Stimulated activated effector memory CD8-positive, alpha-beta T cell treated with anti-CD3 and anti-CD28 coated beads, Interleukin-12 subunit alpha, Interleukin-12 subunit beta, amount 100 ng/mL, for 72 hours (primary cell): ENCODE measurements at places on chromosomes 12 and 14.

DNA sequence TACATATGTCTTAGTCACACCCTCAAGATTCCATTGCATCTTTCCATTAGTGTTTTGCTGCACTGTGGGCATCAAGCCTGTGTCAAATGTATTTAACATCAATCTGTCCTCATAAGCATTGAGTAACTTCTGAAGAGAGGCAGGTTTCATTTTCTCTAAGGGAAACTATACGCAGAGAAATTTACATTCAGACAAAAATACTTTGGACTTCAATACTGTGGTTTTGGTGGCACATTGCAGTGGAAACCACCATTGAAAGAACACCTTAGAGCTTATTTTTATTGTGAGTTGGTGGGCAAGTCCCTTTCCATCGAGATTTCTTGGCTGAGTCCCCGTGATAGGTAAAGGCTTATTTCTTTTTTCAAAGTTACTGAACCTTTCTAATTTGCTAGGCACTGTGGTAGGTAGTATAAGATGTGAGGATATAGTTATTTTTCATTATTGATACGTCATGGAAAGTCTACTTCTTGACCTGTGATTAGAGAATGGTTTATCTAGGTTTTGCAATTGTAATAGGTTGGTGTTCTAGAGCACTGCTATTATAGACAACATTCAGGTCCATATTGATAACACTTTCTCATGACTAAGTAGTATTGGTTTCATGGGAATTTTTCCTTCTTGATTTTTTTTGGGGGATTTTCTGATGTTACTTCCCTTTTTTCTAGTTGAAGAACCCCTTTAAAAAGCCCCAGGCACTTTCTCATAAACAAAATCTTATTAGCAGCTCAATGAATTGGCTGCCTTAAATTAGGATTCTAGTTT is 81.9 kb downstream of the CFAP54 start:
- no peak for DNase-seq

GRCh38 chr12:68331869-68332727 is at the start of gene MDM1:
Gene MDM1, minus strand, starts transcription at chr12:68332362. Its CDS starts 117 bp downstream, at chr12:68332245.
- peak; percentile 86 for DNase-seq

- no peak for DNase-seq
These were observed 397.4 kb upstream of the OR4E1 start for GRCh38 chr14:22071006-22071405.

DNA sequence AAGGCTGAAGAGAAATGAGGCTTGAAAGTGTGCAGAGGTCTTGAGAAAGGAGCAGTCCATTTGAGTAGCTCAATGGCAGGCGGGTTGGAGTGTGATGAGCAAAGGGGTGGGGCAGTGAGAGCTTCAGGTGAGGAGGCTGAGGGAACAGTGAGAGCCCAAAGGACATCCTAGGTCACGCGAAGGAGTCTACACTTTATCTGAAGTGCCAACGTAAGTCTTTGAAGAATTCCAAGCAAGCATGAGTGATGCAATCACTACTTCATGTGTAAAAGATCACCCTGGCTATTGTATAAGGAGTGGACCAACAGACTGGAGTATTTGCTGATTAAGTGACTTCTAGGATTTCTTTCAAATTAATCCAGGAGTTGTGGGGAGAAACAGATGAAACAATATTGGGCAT is 159.9 kb upstream of the HIF1A start:
- DNase-seq = no peak

DNA sequence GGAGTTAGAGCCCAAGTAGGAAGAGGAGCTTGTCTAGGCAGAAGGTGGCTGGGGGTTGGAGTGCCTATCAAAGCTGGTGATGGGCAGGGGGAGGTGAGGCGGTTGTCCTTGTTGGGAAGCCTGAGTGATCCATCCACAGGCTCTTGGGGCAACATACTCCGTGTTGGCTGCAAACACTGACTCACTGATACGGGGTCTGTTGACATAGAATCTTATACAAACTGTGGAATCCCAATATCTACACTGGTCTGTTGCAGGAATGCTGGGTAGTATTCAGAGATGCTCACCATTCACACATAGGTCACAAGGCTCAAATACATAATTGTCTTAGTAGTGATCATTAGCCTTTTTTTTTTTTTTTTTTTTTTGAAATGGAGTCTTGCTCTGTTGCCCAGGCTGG is 26.0 kb downstream of the ERH start:
- DNase-seq = no peak

DNA sequence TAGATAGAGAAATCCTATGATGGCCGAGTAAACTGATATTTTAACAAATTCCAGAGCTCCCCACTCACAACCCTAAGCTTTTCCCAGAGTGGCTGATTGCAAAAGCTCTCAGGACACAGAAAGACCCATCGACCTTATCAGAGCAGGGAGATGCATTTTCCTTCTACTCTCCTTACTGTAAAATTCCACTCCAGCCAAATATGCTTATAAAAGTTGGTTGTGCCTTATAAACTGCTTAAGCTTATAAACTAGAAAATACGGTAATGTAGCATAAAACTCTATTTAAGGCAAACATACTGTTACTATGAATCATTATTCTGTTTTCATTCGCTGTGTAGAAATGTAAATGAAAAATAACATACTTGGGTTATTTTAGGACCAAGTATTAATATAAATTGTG is 41.6 kb upstream of the TRHDE start:
- no peak for DNase-seq

- DNase-seq = no peak
These were observed 92.3 kb upstream of the DCN start for GRCh38 chr12:91274916-91275315.

DNA sequence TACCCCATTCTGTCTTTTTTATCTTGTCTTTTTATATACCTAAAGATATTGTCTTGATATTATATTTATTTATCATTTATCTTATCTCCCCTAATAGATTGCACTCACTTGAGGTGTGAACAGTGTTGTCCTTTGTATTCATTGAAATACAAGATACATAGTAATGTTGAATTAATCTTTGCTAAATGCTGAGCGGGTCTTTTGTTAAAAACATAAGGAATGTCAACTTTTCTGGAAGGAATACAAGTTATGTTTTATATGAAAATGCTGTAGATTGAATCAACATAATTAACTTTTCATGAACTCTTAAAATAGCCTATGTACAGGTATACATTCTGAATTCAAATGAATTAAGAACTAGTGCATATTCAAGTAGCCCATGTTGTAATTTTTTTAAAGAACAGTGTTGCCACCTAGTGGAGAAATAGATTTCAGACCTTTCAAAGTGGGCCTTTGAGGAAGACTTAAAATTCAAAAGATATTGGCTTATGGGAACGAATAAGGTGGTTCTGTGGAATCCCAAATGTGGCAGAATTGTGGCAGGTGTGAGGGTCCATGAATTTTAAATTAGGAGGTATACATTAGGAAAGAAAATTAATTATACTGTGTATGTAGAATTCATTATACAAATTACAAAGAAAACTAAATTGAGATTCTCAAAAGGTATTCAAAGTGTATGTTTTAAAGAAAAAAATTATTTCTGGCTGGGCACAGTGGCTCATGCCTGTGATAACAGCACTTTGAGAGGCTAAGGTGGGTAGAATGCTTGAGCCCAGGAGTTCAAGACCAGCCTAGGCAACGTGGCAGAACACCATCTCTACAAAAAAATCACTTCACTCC is 19.1 kb downstream of the BBOF1 start:
- no peak for DNase-seq

- no peak for DNase-seq
These were observed 1557.3 kb upstream of the FLRT2 start for GRCh38 chr14:83972631-83973030.

GRCh38 chr12:46900734-46901463 is 75.1 kb upstream of the SLC38A4 start:
- no peak for DNase-seq

DNA sequence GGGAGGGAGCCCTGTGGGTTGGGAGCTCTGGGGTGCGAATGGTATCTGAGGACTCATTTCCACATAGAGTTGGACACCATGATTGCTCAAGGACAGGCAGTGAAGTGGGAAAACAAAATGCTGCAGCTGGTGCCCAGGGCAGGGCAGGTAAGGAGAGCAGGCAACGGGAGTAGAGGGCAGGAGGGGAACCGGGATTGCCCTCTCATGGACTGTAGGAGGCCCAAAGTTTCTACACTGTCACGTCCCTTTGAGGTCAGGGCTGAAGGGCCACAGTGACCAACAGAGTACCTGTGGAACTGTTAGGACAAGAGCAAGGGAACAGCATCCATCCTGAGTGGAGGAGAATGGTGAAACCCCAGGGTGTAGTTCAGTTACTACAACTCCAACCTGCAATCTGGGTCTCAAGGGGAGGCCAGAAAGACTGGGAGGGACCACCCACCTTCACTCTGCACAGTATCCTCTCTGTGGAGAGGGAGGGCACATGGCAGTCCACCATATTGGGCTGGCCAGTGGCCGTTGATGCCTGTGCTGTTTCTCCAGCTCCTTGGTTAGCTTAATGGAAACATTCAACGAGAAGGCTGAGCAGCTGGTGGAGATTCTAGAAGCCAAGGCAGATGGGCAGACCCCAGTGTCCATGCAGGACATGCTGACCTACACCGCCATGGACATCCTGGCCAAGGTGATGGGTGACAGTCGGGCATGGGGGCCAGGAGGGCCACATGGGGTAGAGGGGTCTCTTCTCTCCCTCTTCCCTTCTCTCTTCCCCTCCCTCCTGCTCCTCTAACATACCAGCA is 22.2 kb downstream of the CYP46A1 start:
- peak; percentile 30 for DNase-seq

- no peak for DNase-seq
These were observed 57.1 kb downstream of the VWF start for GRCh38 chr12:6067152-6067916.

DNA sequence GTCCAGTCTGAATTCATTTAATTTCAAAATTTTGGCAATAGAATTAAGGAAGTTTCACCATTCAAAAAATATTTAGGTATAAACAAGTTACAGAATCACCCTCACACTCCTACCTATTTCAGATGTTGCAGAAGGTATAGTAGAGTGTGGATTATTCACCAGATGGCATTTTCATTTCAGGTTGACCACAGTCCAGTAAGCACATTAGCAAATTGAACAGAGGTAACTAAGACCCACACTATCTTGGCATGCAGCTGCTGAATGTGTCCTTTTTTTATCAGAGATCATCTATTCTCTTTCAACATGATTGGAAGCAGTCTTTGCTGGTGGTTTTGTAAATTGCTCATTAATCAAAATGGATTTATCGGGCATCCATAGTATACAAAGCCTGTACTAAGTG is 151.8 kb upstream of the GARIN6 start:
- DNase-seq = no peak

DNA sequence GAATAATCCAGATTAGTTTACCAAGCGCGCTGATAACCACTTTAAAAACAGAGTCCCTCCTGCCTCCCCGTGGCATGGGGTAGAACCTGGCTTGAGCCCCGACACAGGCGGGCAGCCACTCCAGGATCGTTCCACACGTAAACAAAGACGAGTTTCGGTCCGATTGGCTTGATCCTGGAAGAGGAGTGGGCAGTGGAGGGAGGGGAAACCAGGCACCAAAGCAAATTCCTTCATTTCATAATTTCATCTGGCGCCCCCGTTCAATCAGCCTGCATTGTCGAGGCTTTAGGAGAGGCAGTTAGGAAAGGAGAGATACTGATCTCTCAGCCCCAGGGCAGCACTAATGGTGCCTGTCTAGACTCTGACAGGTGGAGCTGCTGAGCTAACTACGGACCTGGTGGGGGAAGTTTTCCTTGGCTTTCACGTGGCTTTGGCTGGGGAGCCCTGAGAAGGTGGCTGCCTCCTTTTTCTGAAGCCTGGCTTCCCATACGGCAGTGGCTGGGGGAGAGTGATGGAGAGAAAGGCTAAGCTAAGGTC is 751 bp upstream of the GPRC5A start:
- no peak for DNase-seq

DNA sequence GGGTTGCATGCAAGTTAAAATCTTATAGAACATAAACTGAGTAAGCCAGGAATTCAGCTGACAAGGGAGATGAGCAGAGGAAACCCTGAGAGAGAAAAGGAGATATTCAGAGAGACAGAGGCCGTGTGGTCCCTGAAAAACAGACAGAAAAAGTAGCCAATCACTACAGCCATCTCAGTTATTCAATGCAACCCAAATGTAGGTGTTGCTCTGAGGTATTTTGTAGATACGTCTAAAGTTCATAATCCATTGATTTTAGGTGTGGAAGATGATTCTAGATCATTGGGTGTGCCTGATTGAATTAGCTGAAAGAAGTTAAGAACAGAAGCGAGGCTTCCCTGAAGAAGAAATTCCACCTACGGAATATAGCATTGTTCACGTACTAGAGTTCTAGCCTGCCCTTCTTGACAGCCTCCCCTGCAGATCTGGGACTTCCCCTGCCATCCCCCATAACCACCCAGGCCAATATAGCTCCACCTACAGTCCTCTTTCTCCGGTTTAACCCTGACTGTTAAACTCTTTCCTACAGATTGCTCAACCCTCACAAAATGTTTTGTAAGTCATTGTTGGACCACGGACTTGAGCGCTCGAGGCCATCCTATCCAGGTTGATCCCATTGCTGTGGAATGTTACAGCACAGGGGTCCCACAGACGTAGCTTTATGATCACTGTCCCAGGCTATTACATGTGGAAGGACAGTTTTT is 21.7 kb downstream of the AICDA start:
- DNase-seq = no peak

- no peak for DNase-seq
These were observed 21.1 kb upstream of the MED13L start for GRCh38 chr12:116298578-116298977.

DNA sequence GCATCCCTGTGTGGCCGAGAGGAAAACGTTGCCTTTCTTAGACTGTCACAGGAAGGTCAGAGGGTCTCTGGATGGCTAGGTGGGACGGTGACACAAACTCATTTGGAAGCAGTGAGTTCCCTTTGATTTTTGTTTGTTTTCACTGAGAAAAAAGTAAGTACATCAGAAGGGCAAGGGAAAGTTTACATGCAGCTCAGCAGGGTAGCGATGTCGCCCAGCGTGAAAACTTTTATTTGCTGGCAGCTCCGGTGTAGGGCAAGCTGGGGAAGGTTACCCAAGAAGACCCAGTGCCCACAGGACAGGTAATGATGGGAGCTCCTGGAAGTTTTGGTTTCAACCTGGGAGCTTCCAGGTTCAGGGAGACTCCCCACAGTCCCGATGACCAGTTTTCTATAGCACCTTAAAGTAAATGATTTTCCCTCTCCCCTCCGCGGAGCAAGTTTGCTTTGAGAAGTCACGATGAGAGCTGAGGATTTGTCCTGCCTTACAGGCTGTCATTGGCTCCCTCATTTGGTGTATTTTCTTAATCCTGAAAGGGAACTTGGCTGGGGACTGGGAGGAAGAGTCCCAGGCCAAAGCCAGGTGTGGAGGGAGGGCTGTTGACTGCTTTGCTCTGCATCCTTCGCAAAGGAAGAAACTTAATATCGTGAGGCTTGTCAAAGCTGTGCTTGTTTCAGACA is 64.7 kb upstream of the ESRRB start:
- no peak for DNase-seq
